Right ventricle myocardium inferior (tissue), 1 donor: ENCODE measurements at places on chromosomes 12 and 14. TPM values are rescaled to one million over a fixed set of nuclear protein-coding genes. Genes with fewer than 3 reads are reported as not detected.

Gene SERPINA10
- not detected for total RNA-seq

Gene CLEC4D
- 0.11 TPM for total RNA-seq

Gene PPP4R4
- 0.16 TPM for total RNA-seq

Gene CAPZA3
- total RNA-seq = not detected

Gene TAPBPL
- total RNA-seq = 15.7 TPM

Gene GPR84
- 0.22 TPM for total RNA-seq

Gene ACOT4
- 0.97 TPM for total RNA-seq

Gene KCNMB4
- total RNA-seq = 1.6 TPM

- DNase-seq = no peak
Measured at GRCh38 chr14:44565968-44566367, 58.9 kb upstream of the FSCB start.

DNA sequence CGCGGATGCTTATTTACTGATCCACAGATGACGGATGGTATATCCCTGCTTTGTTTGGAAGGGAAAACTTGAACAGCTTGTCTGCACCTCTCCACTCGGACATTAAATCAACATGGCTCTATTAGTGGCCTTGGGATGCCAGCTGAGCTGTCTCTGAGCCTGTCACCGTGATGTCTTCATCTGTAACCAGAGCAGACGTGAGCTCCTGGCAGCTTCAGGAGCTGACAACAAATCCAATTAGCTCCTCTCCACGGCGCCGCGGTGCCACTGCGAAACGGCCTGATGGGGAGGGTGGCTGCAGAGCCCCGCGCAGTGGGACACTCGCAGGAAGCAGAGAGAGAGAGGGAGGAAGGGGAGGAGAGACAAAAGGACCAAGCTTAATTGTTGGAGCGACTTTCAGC is 112.3 kb downstream of the PAPOLA start:
- no peak for DNase-seq

DNA sequence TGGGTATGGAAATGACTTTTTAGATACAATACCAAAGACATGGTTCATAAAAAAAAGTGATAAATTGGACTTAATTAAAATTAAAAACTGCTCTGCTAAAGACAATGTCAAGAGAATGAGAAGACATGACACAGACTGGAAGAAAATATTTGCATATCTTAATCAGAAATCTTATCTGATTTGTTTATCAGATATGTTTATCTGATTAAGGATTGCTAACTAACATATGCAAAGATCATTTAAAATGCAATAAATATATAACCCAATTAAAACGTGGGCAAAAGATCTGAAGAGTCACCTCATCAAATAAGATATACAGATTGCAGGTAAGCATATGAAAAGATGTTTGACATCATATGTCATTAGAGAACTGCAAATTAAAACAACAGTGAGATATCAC is 10.0 kb upstream of the MMP19 start:
- DNase-seq = no peak

GRCh38 chr14:65219353-65219752 is 117.0 kb upstream of the MAX start:
- DNase-seq = no peak

GRCh38 chr14:96723946-96724345 is 73.2 kb upstream of the VRK1 start:
- DNase-seq = no peak

DNA sequence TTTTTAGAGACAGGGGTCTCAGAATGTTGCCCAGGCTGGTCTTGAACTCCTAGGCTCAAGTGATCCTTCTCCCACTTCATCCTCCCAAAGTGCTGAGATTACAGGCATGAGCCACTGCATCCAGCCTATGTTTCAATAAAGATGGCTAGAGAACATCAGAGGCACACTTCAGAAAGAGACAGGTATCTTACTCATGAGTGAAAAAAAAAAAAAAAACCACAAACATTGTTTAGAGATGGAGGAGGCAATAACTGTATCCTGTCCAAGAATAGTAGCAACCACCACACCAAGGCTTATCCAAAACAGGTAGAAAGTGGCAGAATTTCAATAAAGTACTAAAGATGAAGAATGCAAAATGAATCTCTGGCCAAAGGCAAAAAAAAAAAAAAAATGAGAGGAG is 30.3 kb downstream of the EEA1 start:
- DNase-seq = no peak

DNA sequence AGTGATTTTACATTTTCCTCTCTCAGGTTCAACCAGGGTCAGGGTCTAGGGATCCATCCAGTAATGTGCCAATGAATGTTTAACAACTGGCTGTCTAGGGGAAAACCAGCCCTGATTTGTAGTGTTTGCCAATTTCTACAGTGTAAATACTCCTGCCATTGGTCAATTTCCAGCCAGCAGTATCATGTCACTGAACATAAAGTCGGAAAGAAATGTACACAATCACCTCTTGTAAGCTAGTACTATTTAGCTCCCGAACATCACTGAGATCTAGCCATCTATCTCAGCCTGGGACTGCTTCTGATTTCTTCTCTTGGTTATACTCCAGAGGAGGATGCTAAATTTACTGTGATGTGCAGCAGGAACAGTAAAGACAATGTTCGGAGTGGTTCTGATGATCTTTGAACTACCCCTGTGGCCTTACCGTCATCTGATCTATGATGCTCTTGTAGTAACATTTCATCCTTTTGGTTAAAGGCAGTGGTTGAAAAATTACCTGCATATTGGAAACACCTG is 36.7 kb upstream of the EGLN3 start:
- no peak for DNase-seq

- no peak for DNase-seq
Measured at GRCh38 chr14:93686268-93686667, 102.0 kb downstream of the PRIMA1 start.

- DNase-seq = no peak
Measured at GRCh38 chr12:45680362-45680761, 49.1 kb upstream of the ARID2 start.

DNA sequence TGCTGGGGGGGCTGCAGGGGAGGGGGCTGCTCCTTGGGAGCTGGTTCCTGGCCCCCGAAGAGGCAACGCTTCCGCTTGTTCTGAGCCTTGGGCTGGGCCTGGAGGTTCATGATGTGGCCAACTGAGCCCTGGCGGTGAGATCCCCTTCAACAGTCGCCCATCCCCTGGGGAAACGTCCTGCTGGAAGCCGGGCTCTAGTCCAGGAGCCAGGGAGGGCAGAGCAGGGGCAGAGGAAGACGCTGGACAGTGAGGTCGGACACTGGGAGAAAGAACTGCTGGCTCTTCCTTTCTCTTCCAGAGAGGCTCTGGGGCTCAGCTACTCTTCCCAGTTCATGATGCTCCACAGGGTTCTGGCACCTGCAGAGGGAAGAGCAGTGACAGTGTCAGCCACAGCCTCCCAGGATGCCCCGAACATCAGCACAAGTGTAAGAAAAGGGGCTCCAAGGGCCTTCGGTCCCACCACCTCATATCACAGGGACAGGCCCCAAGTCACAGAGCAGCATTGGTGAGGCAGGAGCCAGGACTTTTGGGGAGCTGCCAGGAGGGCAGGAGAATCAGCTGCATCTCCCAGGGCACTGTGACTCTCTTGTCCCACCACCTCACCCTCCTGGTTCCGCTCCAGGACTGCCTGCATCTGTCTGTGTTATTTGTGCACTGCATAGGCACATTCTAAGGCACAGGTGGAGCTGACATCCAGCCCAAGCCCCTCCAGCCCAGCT is 25.9 kb upstream of the PNMA1 start:
- peak; percentile 63 for DNase-seq

DNA sequence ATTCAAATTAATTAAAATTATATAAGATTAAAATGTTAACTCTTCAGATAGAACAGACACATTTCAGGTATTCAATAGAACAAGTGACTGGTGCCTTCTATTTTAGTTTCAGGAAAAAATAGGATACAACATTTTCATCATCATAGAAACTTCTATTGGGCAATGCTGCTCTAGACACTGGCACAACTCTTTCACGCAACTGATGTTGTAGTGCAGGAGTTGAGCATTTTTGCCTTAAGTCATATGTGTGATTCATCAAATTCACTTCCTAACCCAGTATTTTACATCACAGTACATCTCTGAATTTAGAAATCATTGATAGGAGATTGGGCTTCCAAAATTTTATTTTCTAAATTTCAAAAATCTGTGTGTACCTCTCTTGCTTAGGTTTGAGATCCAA is 215.4 kb upstream of the DIO2 start:
- no peak for DNase-seq

- DNase-seq = no peak
Measured at GRCh38 chr12:62098132-62098531, 162.1 kb upstream of the USP15 start.

- DNase-seq = no peak
Measured at GRCh38 chr14:91205459-91205858, 39.0 kb downstream of the GPR68 start.

- no peak for DNase-seq
Measured at GRCh38 chr14:32134448-32135097, 57.5 kb downstream of the ARHGAP5 start.

GRCh38 chr14:106378191-106378590 is 851.8 kb downstream of the TMEM121 start:
- DNase-seq = no peak

DNA sequence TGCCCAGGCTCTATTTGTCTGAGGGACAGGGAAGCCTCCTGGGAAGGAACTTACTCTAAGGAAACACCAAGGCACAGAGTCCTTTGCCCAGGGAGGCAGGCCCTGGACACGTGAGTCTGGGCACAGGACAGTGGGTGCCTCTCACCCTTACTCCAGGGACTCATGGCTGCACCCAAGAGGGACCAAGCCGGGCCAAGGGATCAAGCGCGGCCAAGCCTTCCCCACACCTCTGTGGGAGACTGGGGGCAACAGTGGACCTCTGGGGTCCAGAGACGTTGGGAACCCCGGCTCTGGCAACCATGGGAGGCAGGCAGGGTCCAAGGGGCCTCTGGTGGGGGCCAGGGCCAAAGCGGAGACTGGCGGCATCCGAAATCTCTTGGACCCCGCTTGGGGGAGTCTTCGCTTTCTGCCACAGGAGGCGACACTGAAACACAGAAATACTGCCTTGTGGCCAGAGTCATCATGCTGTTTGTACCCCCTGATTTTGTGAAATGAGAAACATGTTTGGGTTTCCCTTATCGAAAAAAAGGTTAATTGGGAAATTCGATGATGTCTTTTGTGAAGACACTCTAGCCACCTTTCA is 51.7 kb upstream of the BCL11B start:
- no peak for DNase-seq

- no peak for DNase-seq
Measured at GRCh38 chr12:123474485-123475245, 16.7 kb downstream of the SNRNP35 start.

DNA sequence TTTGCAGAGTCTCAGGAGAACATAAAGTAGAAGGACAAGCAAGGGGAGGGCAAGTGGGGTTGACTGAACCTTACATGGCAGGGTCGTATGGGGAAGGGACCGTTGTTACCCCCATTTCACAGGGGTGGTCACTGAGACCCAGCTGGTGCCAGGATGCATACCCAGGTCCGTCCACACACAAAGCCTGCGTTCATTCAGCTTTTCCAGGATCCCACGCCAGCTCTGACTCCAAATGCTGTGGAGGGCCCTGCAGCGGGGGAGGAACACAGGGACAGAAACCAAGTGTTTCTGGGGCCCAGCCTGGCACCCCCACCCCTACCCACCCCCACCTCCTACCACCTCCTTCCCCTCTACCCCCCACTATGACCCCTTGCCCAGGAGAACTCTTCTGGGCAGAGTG is 16.5 kb upstream of the CHGA start:
- DNase-seq = no peak

DNA sequence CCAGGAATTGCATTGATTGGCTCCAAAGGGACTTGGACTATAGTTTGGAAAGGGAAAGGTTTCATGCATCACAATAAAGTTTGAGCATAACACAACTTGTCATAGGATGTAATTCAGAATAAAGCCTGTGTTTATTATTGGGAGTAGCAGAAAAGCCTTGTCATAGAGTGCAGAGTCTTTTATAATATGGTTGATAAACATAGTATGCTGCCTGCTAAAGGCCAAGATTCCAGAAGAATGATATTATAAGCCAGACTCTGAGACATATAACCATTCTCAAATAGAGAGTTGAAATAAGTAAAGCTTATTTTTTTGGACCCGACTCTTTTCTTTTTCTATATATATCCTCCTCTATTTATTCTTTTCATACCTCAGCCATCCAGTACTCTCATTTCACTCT is 207.3 kb downstream of the LRIG3 start:
- DNase-seq = no peak

DNA sequence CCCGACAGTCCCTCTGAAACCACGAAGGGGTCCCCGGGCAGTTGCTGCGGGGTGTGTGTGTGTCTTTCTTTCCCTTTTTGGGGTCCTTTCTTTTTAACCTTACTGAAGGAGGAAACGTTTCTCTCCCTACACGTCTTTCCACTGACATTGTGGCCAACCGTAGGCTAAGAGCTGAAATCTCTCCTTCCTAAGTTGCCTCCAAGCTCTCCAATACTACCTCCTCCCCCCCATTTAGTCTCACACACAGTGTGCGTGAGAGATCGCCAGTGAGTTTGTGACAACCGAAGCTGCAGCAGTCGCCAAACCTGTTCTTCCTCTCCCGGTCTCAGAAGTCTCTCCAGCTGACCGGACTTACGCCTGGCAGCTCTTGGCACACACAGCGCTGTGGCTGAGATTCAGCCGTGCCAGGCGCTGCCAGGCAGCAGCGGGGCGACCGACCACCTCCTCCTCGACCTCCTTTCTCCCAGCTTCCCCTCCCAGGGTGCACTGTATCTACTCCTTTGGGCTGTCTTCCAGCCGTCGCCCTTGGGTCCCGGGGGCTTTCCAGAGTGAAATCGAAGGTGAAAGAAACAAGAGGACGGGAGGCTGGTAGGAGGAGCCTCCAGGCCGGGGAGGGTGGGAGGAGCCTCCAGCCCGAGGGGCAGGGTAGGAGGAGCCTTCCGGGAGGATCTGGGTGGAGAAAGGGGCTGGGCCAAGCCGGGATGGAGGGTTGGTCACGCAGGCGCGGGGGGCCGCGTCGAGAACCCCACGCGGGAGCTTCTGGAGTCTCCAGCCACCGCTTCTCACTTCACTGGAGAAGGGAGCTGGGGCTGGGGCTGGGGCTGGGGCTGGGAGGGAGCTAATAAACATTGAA is at the start of gene TMTC2:
Gene TMTC2 (plus strand): TSS at position 739 of the 853 bp plus-strand sequence.
- peak; percentile 94 for DNase-seq

DNA sequence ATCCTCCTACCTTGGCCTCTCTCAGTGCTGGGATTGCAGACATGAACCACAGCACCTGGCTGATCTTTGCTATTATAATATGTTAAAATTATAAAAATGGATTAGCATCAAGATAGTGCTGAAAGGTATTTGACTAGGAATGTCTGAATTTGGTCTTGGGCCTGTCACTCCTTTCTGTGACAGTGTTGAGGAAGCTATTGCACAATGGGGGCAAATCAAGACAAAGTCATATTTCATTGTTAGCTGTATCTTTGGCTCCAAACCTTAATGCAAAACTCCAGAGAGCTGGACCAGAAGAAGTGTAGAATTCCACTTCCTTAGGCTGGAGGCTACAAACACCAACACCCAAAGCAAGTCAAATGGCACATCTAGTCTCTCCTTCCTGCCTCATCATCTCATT is 42.2 kb downstream of the ZCRB1 start:
- no peak for DNase-seq

- no peak for DNase-seq
Measured at GRCh38 chr12:12560587-12561370, 1.9 kb downstream of the DUSP16 start.

- DNase-seq = no peak
Measured at GRCh38 chr14:103260629-103261124, 73.4 kb upstream of the EIF5 start.

GRCh38 chr12:49456131-49456679 is 82.6 kb upstream of the KCNH3 start:
- DNase-seq = no peak

- DNase-seq = no peak
Measured at GRCh38 chr12:117067016-117067415, 32.2 kb downstream of the TESC start.
